ENCODE measurements at places on chromosomes 1 and 21.

- no peak for DNase-seq
Measured at GRCh38 chr1:65872301-65872700, 79.6 kb downstream of the PDE4B start.

DNA sequence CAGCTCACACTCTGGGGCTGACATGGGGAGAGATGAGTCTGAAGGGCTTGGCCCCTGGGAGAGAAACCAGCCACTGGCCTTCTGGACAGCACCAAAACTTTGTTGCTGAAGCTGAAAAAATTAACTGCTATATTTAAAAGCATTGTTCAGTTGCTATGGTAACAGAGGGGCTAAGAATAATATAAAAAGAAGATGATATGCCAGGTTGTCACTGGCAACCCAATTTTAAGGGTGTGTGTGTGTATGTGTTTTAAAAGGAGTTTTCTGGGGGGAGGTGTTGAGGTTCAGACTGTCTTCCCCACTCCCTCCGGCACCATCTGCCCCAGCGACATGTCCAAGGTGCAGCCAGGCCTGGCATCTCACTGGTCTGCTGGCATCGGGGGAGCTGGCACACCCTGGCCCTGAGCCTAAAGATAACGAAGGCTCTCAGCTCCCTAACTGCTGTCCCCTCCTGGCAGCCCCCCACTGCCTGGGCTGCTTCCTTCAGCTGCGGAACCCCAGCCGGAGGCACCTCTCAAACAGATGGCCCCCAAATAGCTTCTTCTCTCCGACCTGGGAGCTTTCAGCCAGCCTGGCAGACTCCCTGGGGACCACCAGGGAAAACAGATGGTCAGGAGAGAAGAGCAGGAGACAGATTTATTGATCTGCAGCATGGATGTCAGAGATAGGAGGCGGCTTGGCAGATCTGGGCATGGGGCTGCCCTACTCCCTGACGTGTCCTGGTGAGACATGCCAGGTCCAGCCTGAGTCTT, 203.9 kb downstream of the HIVEP3 start:
- no peak for DNase-seq

DNA sequence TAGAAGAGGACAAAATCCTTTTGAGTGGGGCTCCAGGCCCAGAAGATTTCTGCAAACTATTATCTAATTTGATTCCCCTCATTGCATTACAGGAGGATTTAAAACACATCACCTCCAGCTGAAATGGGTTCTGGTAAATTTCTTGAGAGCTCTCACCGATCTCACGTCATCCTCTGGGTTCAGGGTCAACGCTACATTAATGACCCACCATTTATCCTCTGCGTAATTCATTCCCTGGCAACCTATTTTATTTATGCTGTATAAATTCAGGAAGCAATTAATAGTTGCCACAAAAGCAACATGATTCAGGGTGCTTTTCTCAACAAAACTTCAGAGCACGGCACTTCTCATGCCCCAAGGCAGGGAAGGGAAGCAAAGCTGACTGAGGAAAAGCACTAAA, 38.9 kb downstream of the LMX1A start:
- DNase-seq = no peak

GRCh38 chr21:43266534-43266933, 97.7 kb downstream of the CRYAA start:
- peak; percentile 69 for DNase-seq

DNA sequence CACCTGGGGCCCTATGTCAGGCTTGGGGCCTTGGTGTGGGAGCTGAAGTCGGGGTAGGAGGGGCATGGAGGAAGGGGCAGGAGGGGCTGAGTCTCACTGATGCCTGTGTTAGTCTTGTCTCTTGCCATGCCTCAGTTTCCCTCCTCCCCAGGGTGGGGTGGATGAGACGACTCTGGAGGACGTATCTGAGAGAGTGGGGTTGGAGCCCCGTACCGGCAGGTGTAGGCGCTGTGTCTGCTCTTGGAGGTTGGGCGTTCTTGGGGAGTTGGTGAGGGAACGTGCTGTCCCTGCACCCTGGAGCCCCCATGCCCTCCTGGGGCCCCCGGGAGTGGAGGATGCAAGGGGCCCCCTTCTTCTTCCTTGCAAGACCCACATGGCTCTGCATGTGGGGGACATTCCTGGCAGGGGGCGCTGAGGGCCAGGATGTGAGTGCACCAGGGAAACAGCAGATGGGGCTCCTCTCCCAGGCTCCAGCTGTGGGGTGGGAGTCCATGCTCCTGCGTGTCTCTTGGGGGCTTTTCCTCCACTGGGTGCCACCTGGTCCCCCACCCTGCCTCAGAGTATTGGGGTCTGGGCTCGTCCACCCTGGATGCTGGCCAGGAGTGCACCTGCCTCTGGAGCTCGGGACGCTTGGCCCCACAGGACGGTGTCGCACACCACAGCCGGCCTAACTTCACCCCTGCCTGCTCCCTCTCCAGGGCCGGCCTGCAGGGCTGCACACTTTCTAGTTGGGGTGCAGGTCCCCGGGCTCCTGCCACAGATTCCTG, 1.4 kb upstream of the TNFRSF14 start:
- DNase-seq = peak; percentile 29

DNA sequence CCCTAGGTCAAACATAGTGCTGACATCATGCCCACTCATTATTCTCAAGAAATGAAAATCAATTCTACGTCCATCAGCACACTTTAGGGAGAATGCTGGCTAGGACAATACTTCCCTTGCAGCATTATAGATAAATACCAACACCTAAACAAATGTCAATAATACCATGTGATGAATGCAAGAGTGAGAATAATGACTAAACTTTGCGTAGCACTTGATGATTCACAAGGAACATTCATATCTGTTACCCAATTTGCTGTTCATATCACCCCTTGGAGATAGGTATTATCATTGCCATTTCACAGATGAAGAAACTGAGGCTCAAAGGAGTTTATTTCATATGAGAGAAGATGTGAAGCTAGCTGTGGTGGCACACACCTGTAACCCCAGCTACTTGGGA, 24.8 kb upstream of the EPS15 start:
- DNase-seq = no peak

DNA sequence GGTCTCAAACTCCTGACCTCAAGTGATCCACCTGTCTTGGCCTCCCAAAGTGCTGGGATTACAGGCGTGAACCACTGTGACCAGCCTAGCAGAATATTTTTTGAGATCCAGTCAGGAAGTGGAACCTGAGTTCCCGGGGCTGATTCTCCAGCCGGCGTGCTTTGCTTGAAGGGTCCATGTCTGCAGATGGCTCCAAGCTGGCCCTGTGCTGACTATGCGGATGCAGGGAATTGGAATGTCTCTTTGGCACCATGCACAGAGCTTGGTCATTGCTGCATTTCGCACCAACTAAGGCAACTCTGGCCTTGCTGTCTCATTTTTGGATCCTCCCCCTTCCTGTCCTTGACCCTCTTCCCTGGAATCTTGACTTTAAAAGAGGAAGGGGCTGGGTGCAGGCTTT, 28.1 kb downstream of the ARHGEF10L start:
- DNase-seq = peak; percentile 69

- DNase-seq = peak; percentile 87
Measured at GRCh38 chr1:111739925-111740765, 950 bp upstream of the INKA2 start.

GRCh38 chr1:87219626-87220025, 109.1 kb upstream of the LMO4 start:
- DNase-seq = no peak

GRCh38 chr1:184289825-184290550, 96.8 kb upstream of the C1orf21 start:
- DNase-seq = no peak

DNA sequence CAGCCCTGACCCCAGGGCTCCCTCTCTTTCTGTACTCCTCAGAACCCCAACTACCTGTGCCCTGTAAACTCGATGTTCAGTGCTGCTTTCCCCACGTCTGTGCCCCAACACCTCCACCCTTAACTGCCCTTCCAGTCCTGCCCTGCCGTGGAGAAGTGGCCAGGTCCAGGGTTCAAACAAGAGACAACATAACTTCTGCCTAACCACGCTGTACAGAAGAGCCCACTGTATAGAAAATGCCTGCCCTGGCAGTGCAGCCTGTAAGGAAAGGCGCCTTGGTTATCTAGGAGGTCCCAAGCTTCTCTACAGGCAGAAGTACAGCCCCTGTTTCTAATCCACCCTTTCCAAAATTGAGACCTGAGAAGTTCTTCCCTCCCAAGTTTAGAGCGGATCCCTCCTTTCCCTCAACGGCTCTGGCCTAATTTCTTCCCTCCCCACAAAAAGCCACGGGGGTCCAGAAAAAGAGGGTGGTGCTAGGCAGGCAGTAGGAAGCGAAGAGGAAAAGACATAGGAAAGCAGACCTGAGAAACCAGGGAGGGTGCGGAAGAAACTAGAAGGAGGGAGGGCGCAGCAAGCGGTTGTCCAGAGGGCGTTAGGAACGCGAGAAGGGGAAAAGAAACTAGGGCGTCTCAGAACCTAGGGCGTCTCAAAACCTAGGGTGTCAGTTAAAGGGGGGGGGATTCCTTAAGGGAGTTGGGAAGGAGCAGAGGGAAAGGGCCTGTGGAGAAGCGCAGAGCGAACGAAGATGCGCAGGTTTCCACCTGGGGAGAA, 3.2 kb downstream of the DMRTA2 start:
- no peak for DNase-seq

GRCh38 chr1:71572038-71572437, 491.2 kb upstream of the ZRANB2 start:
- no peak for DNase-seq

All from cardiac muscle cell (in vitro differentiated cells and primary cell).